MCF 10A (cell line): ENCODE measurements at places on chromosomes 5 and 9. TPM values are rescaled to one million over a fixed set of nuclear protein-coding genes. Genes with fewer than 3 reads are reported as not detected.

Gene HAPLN1
- not detected in 2 replicates for total RNA-seq

Gene COX7C
- 402 and 460 TPM in 2 replicates for total RNA-seq

Gene CD274
- total RNA-seq = 1.9 and 2.6 TPM in 2 replicates

Gene SLCO4C1
- not detected in 2 replicates for total RNA-seq

Gene PCDHGA5
- 0.25 and 0.42 TPM in 2 replicates for total RNA-seq

Gene DPYSL3
- 8.2 and 8.9 TPM in 2 replicates for total RNA-seq

Gene PALM2AKAP2
- total RNA-seq = 5.3 and 9.1 TPM in 2 replicates

Gene C9
- total RNA-seq = not detected in 2 replicates

Gene LRRC70
- total RNA-seq = 0.54 and 0.61 TPM in 2 replicates

Gene MYO10
- total RNA-seq = 35.7 and 36.0 TPM in 2 replicates

Gene EFNA5
- total RNA-seq = 45.8 and 51.2 TPM in 2 replicates

Gene GALT
- total RNA-seq = 21.3 and 26.8 TPM in 2 replicates
